ENCODE measurements at places on chromosomes 2 and 18.
A peak's percentile ranks its signal among the peaks of the same experiment; 100 is the strongest.

DNA sequence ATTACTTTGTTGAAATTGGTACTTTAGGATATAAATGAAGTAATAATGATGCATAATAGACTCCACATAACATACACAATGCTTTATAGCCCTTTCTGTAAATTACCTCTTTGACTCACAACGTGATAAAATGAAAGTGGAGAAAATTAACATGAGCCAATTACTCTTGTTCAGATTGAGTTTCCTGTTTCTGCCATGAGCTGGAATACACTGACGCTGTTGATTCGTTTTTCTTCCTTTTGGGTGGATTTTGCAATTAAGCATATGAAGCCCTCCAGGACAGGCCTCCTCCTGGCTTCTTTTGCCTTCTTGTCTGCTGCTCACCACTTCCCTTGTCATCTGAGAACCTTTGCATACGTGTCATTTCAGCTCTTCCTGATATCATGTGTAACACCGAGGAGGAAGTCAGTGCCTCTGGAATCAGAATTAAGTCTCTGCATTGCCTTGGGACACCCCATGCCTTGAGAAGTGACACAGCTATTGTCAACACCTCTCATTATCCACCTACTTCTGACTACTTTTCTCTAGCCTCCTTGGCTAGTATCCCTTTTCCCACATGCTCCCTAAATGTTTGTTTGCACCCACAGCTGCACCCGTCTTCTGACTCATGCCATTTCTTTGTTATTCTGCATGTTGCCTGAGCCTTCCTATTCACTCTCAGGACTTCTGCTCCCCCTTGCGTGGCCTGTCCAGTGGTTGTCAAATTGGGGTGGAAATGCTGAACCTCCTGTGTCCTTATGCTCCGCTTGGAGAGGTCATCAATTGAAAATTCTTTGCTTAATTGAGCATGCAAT, 134.1 kb downstream of the FMNL2 start:
- no peak for DNase-seq

DNA sequence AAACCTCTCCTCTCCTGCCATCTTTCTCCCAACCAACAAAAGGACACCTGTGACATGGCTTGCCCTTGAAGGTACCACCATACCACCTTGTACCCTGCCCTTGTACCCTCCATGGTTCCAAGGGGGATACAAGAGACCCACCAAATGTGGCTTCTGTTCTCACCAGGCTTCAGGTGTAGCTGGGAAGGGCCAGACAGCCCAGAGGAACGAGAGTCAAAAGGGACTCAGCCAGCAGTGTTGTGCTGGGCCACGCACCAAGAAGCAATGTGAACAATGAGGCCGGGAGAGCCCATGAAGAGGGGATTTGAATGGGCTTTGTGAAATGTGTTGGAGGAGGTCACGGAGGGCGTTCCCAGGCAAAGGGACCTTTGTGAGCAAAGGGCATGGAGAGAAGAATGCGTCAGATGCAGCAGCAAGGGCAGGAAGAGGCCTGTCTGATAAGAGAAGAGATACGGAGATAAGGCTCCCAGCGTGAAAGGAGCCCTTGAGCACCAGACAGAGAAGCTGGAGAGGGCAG, 48.6 kb downstream of the PLB1 start:
- DNase-seq, result peak; percentile 39

- DNase-seq, result no peak
These were observed 139.7 kb upstream of the RIOK3 start for GRCh38 chr18:23313379-23313778.

GRCh38 chr2:232592772-232593395, 40.5 kb upstream of the EFHD1 start:
- DNase-seq, result no peak

- DNase-seq, result no peak
These were observed 64.8 kb downstream of the BCL2L11 start for GRCh38 chr2:111185361-111186022.

DNA sequence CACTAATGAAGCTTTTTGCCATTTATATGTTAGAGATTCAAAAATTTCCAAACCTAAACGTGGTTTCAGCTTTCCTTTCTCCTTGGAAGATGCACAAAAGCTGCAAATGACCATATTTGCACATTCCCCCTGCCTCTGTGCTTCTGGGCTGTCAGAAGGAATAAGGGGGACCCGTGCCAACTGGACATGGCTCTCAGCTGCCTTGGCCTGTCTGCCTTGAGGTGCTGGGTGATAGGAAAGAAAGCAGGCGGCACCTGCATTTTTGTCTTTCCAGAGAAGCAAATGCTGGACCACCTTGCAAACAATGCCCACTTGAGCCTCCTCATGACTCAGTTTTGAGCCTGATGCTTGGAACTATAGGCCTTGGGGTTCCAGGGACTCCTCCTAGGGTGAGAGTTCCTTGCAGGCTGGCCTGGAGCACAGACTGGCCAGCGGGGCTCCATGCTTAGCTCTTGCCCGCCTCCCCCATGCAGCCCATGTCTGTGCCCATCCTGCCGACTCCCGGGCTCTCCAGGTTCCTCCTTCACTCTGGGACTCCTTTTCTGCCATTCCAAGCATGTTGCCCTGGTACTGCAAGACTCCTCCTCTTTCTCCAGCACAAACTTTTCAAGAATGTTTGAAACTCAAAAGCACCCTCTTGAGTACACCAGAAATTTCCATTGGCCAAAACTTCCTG, 109.0 kb upstream of the EPAS1 start:
- DNase-seq, result no peak

- DNase-seq, result no peak
These were observed 125.7 kb upstream of the DPP10 start for GRCh38 chr2:114316532-114317300.

DNA sequence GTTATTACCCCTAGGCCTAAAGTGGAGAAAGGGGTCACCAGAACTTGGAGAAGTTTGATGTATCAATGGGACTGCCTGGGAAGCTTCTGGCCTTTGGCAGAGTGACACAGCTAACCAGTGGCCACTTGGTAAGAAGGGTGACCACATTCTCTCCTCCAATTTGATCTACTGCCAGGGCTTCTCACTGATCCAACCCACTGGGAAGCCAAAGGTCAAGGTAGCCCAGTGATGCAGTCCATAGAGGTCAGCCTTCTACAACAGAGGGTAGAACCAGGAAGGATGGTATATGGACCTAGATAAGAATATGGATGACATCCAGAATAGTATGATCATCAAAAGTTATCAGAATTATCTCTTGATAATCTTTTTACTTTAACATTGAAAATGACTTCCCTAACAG, 493.6 kb downstream of the NYAP2 start:
- DNase-seq, result no peak

DNA sequence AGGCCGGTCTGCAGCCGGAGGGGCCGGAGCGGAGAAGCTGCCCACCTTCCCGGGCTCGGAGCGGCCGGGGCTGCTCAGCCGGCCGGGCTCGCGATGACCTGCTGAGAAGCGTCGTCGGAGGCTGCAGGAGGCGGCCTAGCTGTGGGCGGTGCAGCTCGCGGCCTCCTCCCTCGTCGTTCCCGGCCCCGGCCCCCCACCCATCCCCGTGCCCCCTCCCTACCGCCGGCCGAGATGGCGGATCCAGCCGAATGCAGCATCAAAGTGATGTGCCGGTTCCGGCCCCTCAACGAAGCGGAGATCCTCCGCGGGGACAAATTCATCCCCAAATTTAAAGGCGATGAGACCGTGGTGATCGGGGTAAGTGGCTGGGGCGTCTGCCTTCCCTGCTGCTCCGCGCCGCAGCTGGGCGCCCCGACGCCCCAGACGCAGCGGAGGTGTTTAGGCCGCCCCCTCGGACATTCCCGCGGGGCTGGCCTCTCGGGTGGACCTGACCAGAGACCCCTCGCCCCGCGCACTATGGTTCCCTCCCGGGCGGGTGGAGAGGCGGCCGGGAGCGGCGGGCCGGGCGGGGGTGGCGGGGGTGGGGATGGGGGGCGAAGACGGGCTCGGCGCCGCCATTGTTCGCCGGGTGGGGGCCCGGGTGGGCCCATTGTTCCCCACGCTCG, 492 bp downstream of the KIF5C start:
- DNase-seq, result no peak

- no peak for DNase-seq
These were observed 52.6 kb upstream of the MAP4K4 start for GRCh38 chr2:101644842-101645383.

DNA sequence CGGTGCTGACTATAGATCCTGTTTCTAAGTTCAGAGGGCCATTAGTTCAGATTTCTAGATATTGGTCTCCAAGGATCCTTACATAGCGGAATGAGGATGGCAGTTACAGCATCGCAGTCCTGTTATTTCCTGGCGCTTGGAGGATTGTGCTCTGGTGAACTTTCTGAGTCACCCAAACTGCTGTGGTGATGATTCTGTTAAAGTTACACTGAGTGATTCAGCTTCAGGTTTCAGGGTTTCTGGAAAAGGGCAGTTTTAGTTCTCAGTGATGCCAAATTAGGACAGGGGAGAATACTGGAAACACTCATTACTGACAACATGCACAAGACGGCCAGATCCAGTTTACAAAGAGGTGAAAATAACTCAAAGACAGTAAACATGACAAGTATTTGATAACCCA, 52.1 kb upstream of the ANKRD62 start:
- no peak for DNase-seq

GRCh38 chr2:12096051-12096787, 349.8 kb downstream of the LPIN1 start:
- no peak for DNase-seq

DNA sequence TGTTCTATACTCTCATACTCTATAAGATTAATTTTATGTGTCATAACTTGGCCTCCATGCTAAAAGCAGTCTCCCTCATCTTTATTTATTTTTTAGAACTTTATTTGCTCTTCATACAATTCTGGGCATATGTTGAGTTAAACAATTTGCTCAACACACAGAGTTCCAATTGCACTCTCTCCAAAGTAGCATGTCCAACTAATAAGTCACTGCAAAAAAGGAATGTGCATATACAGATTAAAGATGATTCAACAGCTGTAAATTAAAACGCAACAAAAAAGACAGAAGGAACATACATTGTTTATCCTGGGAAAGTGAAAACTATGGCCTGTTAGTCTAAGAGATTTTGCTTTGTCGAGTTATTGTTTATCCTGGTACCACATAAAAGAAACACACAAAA, 277.7 kb upstream of the ACVR2A start:
- no peak for DNase-seq

DNA sequence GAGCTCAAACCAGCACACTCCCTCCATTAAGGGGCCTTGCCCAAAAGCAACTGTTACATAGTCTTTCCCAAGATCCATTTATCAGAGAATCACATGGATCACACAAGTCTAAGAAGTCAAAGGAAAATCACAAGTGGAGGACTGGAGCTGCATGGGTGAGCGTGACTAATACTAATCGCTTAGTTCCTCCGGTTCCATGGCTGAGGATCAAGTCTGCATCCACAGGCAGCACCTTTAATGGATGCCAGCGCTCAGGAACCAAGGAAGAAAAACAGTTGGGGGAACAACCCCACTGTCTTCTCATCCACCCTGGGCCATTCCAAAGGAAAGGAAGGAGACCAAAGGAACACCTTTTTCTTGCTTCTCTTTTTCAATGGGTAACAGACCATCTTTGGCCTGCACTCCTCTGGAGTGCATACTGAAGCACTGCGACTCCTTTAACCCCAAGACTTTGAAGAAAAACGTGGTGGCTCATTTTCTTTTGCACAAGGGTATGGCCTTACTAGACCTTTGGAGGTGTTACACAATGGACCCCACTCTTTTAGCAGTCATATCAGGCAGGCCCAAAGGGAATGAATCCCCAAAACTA, 9.2 kb upstream of the WDR33 start:
- no peak for DNase-seq

DNA sequence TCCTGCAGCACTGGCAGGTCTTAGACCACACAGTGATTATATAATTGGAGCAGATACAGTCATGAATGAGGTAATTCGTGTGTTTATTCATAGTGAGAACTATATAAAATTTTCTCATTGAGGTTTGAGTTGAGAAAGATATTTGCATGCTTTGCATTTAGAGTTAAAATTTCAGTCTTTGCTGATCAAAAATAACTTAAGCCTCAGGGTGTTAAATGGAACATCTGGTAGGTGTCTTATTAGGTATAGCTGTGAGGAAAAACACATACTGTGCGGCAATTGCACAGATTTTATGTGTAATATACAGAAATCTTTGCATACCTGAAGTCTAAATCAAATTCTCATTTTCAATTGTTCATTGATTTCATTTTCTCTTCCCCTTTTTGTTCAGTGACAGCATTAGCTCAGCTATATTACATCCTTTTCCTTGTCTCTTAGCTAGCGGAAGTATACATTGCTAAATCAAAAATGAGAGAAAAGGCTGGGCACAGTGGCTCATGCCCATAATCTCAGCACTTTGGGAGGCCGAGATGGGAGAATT, 21.2 kb downstream of the GORASP2 start:
- DNase-seq, result no peak

DNA sequence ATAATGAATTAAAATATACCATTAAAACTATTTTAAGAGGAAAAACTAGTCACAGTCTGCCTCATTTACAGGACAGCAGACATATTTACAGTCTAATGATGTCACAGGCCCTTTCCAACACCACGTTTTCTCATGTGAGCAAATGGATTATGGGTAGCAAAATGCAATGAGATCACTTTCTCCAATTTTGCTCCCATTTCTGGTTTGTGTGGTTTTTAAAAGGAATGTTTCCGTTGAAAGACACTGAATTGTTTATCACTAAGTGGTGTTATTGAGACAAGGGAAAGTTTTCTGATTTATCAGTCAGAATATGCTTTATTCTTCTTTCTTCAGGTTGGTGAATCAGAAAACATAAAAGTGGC, 11.4 kb upstream of the NR4A2 start:
- no peak for DNase-seq

DNA sequence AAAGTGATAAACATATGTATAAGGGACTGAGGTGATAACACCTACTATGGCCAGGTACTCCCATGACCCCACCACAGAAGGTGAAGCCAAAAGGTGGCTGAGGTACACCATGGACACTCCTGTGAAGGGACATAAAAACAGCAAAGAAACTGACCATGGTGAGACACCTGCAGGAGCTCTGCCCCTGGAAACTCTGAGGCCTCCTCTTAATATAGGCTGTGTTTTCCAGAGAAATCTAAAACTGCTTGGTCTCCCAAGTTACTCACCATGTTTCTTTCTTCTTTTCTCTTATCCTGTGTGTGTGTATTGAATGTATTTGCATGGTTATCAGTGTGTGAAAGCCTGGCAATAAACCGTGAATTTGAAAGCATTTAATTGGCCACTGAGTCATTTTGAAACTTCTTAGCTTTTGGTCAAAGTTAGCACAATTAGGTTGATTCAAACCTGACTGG, 739.3 kb upstream of the GCFC2 start:
- no peak for DNase-seq

DNA sequence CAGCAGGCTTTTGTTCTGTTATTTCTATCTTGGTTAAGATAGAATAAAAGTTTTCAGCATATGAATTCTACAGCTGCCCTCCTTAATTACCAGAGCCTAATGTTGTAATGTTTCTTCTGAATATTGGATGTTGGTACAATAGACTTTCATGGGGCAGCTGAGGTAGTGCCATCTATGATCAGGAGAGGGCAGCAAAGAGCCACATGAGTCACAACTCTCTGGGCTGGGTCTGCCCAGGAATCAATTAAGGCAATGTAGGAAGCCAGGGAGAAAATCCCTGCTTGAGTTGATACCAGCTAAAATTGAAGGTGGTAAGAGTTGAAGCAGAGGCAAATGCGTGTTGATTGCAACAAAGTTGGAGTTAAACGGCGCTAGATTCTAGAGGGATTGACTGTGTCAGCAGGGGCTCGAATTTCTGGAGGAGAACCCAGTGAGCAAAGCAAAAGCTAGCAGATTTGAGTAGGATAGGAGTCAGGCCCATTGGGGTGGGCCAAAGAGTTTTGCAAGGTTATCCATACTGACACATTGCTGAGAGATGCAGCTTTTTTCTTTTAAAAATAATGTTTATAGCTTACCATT, 10.6 kb upstream of the MC5R start:
- DNase-seq, result peak; percentile 52

Measured in CD4-positive, alpha-beta T cell treated with Interleukin-21 for 1 hour (primary cell).